ENCODE measurements at places on chromosomes 6 and 20.

- no peak for DNase-seq
Measured at GRCh38 chr20:17108896-17109295, 117.9 kb upstream of the PCSK2 start.

- DNase-seq = no peak
Measured at GRCh38 chr6:14396826-14397517, 279.4 kb downstream of the CD83 start.

DNA sequence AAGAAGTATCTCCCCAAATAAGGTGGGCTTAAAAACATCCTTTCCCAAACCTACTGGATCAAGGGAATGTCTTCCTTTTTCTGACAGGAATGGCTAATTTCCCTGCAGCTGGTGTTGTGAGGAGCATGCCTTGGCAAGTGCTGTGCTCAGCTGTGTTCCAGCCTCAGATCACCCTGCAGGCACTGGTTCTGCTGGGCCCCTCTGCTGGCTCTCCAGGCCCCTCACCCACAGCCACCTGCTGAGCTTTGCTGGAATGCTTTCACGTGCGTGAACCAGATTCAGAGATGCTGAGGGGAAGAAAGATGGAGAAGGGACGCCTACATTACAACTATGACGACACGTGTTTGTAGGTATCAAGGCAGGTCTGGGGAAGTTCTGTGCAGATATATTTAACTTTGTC, 71.3 kb upstream of the FOXC1 start:
- no peak for DNase-seq

DNA sequence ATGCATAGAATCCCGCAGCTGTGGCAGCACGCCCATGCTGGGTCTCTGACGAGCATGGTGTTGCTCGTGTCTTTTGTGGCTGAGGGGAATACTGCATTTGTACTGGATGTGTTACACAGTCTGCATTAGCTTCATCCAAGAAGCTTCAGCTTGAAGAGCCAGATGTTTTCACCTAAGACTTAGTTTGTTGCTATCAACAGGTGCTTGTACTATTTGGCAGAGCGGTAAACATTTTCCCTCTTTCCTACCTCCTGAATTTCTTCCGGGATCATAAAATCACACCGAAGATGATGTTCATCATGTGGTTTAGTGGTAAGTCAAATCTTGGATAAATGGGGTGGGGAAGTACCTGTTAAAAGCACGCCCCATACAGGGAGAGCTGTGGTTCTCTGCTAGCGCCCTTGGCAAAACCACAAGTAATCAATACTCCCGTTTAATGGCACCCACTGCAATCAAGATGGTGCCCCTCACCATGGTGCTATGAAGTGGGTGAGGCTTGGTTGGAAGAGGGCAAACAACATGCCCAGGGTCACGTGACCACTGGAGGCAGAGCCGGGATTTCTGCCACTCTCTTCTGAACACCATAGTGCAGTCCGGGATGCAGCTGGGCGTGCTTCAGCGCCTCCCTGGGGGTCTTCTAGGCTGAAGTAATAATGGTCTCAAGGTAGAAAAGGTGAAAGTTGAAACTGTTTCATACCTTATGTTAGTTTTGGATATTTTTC, 34.4 kb downstream of the SPATA2 start:
- DNase-seq = no peak

GRCh38 chr20:32205843-32206759, 1.4 kb downstream of the PLAGL2 start:
- DNase-seq = no peak

GRCh38 chr6:29557320-29557719, 2.2 kb downstream of the UBD start:
- no peak for DNase-seq
